ENCODE measurements at places on chromosomes 1 and 21.

DNA sequence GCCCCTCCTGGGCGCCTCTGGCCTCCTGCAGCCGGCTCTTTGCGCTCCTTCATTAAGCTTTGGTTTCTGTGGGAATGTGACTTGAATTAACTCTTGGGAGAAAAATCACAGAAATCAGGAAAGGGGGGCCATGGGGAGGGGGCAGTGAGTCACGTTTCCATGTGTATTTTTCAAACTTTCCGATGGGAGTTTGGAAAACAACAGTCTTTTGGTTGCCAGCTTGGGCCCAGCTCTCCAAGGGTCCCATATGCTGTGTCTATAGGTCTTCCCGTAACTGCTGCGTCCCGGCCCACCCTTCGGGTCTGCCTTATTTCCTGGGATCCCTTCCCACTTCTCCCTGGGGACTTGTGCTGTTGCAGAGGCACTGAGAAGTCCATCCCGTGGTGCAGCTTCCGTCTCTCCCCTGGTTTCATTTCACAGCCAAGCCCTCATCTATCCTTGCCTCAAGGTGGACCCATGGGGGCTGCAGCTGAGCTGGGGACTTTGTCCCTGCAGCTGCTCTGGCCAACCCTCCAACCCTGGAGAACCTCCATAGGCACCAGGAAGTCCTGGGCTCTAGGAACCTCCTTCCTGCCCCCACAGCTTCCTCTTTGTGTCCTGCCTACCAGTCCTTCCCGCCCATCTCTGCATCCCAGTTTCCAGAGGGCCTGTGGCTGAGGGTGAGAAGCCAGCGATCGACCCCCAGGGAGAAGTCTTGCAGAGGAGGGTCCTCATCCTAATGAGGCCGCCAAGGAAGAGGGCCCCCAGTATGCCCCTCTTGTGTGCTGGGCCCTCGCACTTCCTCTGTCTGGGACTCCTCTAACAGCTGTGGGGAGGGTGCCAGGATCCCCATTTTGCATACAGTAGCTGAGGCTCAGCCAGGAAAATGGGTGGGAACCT is 11.6 kb upstream of the LMNA start:
- DNase-seq = no peak

DNA sequence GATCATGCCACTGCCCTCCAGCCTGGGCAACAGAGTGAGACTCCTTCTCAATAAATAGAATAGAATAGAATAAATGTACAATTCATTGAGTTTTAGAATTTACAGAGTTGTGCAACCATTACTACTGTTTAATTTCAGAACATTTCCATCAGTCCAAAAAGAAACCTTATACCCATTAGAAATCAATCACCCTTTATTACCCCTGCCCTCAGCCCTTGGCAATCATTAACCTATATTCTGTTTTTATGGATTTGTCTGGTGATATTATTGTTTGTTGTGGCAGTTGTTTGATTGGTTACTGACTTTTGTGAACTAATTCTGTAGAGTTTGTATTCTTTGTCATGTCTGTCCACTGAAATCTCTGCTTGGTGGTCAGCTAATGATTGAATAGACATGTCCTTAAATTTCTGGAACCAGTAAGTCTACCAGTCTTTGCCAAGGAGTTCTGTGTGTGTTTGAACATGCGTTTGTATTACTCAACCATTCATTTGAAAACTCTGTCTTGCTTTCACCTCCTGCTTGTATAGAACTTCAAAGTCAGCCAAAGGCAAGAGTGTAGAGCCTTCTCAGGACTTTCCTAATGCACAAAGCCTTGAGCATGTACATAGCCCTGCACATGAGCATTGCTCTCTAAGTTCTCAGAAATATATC is 208.8 kb downstream of the GPR52 start:
- DNase-seq = no peak

- no peak for DNase-seq
Measured at GRCh38 chr21:31983554-31983953, 110.7 kb downstream of the HUNK start.

GRCh38 chr1:220680085-220680687 is 10.0 kb upstream of the C1orf115 start:
- DNase-seq = peak; percentile 26

- DNase-seq = no peak
Measured at GRCh38 chr1:174028495-174028894, 6.3 kb upstream of the RC3H1 start.

DNA sequence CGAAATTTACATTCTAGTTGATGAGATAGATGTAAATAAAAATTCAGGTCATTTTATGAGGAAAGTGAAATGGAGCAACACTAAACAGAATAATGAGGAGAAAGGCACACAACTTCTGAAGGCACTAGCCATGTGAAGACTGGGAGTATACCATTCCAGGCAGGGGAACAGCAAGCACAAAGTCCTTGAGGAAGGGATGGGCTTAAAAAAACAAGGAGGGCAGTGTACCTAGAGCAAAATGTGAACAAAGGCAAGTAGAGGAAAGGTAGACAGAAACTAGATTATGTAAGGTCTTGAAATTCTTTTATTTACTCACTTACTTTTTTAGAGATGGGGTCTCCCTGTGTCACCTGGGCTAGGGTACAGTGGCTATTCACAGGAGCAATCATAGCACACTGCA is 54.1 kb upstream of the LRIG2 start:
- no peak for DNase-seq

DNA sequence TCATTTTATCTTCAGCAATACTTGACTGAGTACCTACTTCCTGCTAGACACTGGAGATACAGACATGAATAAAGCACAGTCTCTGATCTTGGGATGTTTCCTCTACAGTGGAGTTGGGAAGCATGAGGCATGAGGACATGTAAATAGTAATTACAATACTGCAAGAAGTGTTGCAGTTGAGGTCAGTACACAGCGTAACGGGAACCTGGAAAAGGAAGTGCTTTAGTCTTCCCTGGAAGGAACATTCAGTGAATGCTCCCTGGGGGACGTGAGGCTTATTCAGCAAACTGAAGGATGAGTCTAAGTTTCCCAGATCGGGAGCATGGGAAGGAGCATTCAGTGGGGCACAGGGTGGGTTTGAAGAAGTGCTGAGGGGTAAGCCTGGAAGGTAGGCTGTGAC is 112.4 kb downstream of the PIK3R3 start:
- DNase-seq = no peak

GRCh38 chr1:178143730-178144690 is 50.1 kb downstream of the RASAL2 start:
- no peak for DNase-seq

DNA sequence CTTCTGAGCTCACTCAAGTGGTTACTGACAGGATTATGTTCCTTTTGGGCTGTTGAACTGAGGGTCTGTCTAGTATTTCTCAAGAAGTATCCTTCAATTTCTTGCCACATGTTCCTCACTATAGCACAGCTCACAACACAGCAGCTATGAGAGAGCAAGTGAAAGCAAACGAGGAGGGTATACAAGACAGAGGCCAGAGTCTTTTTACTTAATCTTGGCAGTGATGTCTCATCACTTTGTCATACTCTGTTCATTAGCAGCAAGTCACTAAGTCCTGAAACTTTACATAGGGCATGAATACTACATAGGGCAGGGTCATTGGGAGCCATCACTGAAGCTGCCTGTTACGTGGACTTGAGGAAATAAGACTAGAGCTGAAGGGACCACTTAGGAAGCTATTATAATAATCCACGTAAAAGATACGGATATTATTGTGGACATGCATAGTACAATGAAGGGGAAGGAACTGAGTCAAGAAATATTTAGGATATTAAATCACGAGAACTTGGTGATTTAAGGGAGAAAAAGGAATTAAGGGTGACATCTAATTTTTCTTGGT is 63.7 kb downstream of the SLC30A7 start:
- no peak for DNase-seq

Data from naive thymus-derived CD4-positive, alpha-beta T cell (primary cell).